ENCODE measurements at places on chromosomes 3 and 15.

DNA sequence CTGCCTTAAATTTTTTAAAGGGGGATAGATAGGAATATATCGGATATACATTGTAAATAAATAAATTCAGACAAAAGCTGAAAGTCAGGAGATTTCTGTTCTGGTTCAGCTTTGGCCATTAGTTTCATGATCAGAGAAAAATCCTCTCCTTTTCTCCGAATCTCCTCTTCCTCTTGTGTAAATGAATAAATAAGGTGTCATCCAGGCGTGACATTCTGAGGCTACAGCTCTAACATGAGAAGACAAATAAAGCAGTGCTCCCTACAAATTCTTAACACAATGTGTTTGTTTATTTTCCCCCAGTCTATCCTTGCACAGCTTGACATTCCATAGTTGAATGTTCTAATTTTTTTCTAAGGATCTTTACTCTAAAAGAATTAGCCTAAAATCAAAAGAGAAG, 9.4 kb upstream of the MB21D2 start:
- no peak overlapping the region for H3K27ac ChIP-seq
- H3K27me3 ChIP-seq: no peaks in the 10 kb centered on the region
- DNase-seq: no peak
- H3K4me3 ChIP-seq: no peak overlapping the region

DNA sequence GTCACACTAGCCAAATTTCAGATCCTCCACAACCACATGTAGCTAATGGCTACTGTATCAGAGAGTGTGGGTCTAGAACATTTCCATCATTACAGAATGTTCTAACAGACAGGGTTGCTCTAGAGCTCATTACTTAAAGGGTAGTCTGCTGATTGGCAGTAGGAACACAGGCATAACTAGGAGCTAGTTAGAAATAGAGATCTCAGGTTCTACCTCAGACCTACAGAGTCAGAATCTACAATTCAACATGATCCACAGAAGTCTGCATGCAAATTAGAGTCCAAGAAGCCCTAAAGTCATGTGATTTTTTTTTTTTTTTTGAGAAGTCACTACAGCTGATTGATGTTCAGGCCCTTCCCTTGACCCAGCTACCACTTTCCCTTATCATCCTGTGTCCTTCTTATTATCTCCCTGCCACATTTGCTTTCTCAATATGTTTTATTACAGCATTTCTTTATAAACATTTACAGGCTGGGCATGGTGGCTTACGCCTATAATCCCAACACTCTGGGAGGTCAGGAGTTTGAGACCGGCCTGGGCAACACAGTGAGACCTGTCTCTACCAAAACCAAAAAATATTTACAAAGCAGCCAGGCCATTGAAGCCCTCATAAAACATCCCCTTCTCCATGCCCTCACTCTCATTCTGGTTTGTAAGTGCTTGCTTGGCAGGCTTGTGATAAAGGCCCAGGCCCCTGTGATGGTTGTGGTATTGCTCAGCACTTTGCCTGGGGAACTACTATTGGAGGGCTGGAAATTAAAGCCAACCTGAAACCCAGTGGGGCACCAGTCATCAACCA, 3.8 kb upstream of the ABHD5 start:
- no peaks in the 10 kb centered on the region for H3K36me3 ChIP-seq
- H3K4me1 ChIP-seq: no peaks in the 10 kb centered on the region
- H3K4me3 ChIP-seq: no peak overlapping the region

DNA sequence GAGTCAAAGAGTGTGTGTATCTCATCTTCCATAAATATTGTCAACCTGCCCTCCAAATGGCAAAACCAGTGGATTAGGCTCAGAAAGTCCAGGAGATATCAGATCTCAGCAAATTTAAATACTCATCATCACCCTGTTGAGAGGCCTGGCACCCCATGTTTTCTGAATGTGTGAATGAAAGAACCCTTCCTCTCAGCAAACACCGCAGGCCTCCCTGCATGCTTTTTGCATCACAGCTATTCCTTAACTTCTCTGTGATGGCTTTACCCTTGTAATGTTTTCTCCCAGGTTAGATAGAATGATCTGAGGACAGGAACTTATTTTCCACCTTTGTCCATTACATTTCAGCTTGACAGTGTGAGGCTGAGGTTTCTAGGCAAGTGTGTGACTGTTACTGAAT, 43.6 kb upstream of the NMNAT3 start:
- H3K27me3 ChIP-seq: no peaks in the 10 kb centered on the region
- no peaks in the 10 kb centered on the region for H3K4me1 ChIP-seq
- DNase-seq: no peak
- H3K4me3 ChIP-seq: no peak overlapping the region

DNA sequence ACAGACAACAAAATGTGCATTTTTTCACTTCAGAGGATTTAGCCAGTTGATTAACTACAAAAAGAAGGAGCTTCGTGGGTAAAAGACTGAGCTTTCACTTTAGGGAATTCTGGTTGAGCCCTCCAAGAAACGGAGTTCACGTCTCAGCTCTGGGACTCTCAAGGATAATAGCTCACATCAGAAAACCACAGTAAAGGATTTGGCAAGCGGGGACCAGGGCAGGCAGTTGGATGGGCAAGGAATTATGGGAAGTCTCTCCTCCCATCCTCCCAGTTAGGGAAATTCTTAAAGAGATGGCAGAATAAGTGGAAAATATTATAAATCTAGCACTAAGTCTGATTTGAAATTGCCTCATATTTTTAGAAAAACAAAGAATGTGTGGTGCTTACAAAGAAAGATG, 188.3 kb upstream of the EOMES start:
- H3K4me3 ChIP-seq: no peak overlapping the region
- no peaks in the 10 kb centered on the region for H3K27me3 ChIP-seq
- no peak for DNase-seq
- H3K4me1 ChIP-seq: no peaks in the 10 kb centered on the region

DNA sequence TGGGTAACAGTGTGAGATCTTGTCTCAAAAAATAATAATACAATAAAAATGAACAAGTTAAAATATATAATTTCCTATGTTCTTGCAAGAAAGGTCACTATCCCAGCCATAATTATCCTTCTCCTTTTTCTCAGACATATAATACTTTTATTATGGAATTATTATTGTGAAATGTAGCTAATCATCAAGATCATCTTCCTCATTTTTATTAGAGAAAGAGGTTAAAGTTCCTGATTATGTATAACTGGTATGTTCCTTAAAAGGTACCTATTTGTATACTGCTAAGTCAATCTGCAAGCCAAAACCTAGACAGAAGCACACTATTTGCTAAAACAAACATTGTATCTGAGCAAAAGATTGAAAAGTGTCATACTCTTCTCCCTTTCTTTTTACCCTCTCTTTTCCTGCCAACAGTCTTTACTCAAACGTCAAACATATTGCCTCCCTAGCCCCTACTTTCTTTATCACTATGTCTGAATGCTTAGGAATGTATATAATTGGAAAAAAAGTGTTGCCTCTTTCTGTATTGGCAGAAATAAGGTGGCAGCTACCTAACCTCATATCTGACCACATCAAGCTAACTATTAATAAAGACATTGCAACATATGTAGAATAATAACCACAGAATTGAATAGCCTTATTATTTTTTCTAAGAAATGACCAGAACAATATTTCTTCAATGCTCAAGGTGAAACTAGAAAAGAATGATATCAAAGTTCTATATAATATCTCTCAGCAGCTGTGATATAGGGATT, 18.5 kb downstream of the SEC11A start:
- H3K4me1 ChIP-seq: peaks cover 5% of the 10 kb centered on the region
- no peaks in the 10 kb centered on the region for H3K36me3 ChIP-seq
- H3K27me3 ChIP-seq: no peaks in the 10 kb centered on the region
- no peak overlapping the region for H3K4me3 ChIP-seq

- no peak for DNase-seq
- peaks cover 96% of the 10 kb centered on the region for H3K27me3 ChIP-seq
- no peak overlapping the region for H3K27ac ChIP-seq
- H3K36me3 ChIP-seq: no peaks in the 10 kb centered on the region
- H3K4me3 ChIP-seq: no peak overlapping the region
Observed at GRCh38 chr15:59994888-59995557, 9.1 kb upstream of the FOXB1 start.

- no peaks in the 10 kb centered on the region for H3K27me3 ChIP-seq
- no peak overlapping the region for H3K27ac ChIP-seq
- no peak overlapping the region for H3K4me3 ChIP-seq
- H3K4me1 ChIP-seq: peaks cover 4% of the 10 kb centered on the region
- no peaks in the 10 kb centered on the region for H3K36me3 ChIP-seq
Observed at GRCh38 chr15:31301673-31301990, 25.0 kb upstream of the KLF13 start.

DNA sequence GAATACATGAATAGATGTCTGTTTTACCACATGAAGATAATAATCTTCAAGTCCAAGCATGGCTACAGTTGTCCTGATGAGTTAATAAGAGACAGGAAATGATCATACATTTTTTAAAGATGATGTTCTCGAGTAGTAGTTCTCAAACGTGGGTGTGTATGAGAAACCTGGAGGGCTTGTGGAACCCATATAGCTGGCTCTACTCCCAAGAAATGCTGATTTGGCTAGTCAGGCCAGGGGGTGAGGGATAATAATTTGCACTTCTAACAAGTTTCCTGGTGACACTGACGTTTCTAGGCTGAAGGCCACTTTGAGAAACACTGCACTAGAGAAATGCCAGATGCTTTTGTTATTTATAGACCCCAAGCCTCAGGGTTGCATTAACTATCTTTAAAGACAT, 37.0 kb downstream of the ROPN1B start:
- no peak for DNase-seq
- no peak overlapping the region for H3K27ac ChIP-seq
- no peaks in the 10 kb centered on the region for H3K4me1 ChIP-seq
- H3K36me3 ChIP-seq: peaks cover 8% of the 10 kb centered on the region
- no peaks in the 10 kb centered on the region for H3K27me3 ChIP-seq
- H3K4me3 ChIP-seq: no peak overlapping the region

GRCh38 chr3:133890972-133891644, 4.6 kb downstream of the RAB6B start:
- H3K27ac ChIP-seq: no peak overlapping the region
- no peak overlapping the region for H3K4me3 ChIP-seq
- no peak for DNase-seq
- no peaks in the 10 kb centered on the region for H3K27me3 ChIP-seq
- H3K36me3 ChIP-seq: no peaks in the 10 kb centered on the region

DNA sequence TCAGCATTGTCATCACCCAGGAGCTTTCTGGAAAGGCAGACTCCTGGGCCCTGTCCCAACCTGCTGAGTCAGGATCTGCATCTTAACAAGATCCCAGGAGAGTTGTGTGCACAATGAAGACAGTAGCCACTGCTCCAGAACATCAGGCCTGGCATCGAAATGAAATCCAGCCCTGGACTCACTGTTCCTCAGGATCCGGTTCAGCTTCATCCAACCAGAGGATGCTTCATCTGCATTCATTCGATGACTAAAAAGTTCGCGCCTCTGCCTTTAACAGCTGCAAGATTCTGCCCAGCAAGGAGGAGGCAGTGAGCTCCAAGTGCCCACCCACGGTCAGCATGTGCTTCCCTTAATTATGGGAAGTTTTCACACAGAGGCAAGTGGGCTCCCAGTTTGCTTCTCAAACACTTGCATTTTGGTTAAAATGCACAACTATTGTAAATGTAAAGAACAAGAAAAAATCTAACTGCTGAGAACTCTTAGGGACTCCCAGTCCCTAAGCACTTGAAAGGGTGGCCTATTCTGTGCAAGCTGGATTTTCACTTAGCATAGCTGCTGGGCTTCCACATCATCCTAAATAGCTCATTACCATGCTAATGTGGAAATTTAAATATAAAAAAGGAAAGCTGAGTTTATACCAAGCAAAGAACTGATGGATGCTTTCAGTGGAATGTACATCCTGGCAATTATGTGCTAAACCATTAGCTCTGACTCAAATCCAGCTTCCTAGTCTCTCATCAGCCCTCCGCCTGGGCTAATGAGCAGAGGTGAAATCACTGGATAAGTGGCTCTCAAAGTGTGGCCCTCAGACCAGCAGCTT, 25.5 kb upstream of the ESYT3 start:
- no peak for DNase-seq
- H3K4me3 ChIP-seq: no peak overlapping the region
- H3K27me3 ChIP-seq: no peaks in the 10 kb centered on the region
- no peak overlapping the region for H3K27ac ChIP-seq

- no peaks in the 10 kb centered on the region for H3K36me3 ChIP-seq
- H3K27me3 ChIP-seq: no peaks in the 10 kb centered on the region
- H3K4me3 ChIP-seq: no peak overlapping the region
- DNase-seq: no peak
Observed at GRCh38 chr15:41801850-41802455, 25.9 kb upstream of the JMJD7 start.

Data from breast epithelium (tissue), 4 donors.